Endodermal cell (in vitro differentiated cells): ENCODE measurements at places on chromosomes 5 and 9. TPM values are rescaled to one million over a fixed set of nuclear protein-coding genes. Genes with fewer than 3 reads are reported as not detected.

GRCh38 chr5:179212870-179213269, 132.4 kb downstream of the ADAMTS2 start:
- no peak for DNase-seq
- H3K36me3 ChIP-seq: no peaks in the 10 kb centered on the region
- no peak overlapping the region for H3K27ac ChIP-seq
- no peaks in the 10 kb centered on the region for H3K27me3 ChIP-seq
- no peak overlapping the region for H3K4me3 ChIP-seq
- no peaks in the 10 kb centered on the region for H3K4me1 ChIP-seq

NEUROG1 gene
- not detected in 2 replicates for total RNA-seq

- H3K27me3 ChIP-seq: no peaks in the 10 kb centered on the region
- H3K27ac ChIP-seq: no peak overlapping the region
- no peaks in the 10 kb centered on the region for H3K36me3 ChIP-seq
- no peak overlapping the region for H3K4me3 ChIP-seq
Measured at GRCh38 chr5:65914641-65915196, 11.7 kb upstream of the ERBIN start.

PRXL2C gene
- 4.5 and 4.9 TPM in 2 replicates for total RNA-seq

DNA sequence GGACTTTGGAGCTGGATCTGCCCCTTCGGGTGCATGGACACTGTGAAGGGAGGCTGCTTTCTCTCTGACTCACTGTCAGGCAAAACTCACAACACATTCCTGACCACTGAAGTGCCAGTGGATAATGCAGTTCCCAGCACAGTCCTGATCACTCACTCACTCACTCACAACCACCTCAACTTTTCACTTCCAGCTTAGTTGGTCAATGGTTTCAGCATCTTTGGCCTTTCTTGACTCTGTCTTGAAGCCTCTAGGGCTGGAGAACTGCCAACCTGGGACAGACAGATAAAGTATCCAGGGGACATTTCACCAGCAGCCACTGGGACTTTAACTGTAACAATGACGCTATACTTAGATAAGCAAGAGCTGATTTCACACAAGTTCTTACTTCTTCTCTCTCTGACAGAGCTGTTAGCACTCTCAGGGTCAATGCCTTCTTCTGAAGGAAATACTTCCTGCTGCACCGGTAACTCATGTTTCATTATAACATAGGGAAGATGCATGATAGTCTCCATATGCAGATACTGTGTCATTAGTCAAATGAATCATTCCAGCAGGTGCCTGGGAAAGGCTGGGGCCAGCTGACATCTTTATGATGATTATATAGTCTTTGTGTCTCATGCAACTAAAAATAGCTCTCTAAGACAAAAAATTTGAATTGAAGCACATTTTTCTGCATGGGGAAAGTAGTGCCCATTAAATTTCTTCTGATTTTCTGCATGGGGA, 499.0 kb downstream of the SEMA5A start:
- no peak overlapping the region for H3K27ac ChIP-seq
- DNase-seq: no peak
- H3K27me3 ChIP-seq: no peaks in the 10 kb centered on the region
- H3K4me3 ChIP-seq: no peak overlapping the region
- peaks cover 85% of the 10 kb centered on the region for H3K36me3 ChIP-seq

DNA sequence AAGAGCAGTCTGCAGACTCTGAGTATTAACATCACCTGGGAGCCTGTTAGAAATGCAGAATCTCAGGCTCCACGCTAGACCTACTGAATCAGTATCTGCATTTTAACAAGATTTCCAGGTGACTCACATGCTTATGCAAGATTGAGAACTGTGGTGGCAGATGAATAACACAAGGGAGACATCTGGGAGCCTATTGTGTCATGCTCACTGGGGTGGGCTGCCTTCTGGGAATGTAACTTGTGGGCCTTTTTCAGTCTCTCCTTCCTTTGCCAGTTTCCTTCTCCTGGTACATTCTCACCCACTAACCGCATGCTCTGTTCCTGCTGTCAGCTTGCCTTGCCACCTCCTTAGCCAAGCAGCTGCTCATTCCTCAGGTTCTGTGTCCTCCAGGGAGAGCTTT, 176.6 kb upstream of the C9orf72 start:
- peak; percentile 86 for DNase-seq
- H3K27me3 ChIP-seq: no peaks in the 10 kb centered on the region
- no peak overlapping the region for H3K27ac ChIP-seq
- H3K4me1 ChIP-seq: no peaks in the 10 kb centered on the region

CARD9 gene
- total RNA-seq: 1.0 and 1.5 TPM in 2 replicates

DNA sequence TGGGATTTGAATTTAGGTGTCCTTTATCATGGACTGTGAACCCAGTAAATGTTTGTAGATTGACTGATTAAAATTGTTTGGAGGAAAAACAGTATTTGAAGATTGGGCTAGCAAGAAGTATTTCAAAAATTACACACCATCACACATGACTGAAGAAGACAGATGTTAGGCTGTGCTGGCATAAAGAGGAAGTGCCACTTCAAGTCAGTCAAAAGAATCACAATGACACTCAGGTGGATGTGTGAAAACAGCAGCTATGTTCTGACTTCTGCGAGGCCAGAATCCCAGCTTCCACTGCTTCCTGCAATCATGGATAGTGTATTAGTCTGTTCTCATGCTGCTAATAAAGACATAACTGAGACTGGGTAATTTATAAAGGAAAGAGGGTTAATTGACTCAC, 393.3 kb downstream of the DMRT2 start:
- H3K4me3 ChIP-seq: no peak overlapping the region
- H3K27ac ChIP-seq: no peak overlapping the region
- H3K27me3 ChIP-seq: no peaks in the 10 kb centered on the region
- no peak for DNase-seq

- no peak for DNase-seq
- no peak overlapping the region for H3K4me3 ChIP-seq
- no peaks in the 10 kb centered on the region for H3K27me3 ChIP-seq
- H3K27ac ChIP-seq: no peak overlapping the region
- H3K36me3 ChIP-seq: no peaks in the 10 kb centered on the region
- H3K4me1 ChIP-seq: no peaks in the 10 kb centered on the region
Measured at GRCh38 chr5:60960591-60960990, 15.6 kb downstream of the NDUFAF2 start.

- no peak overlapping the region for H3K4me3 ChIP-seq
- no peak overlapping the region for H3K27ac ChIP-seq
- no peaks in the 10 kb centered on the region for H3K27me3 ChIP-seq
Measured at GRCh38 chr5:645421-645820, 33.3 kb downstream of the CEP72 start.

SEMA6A gene
- total RNA-seq: 79.6 to 117 TPM (median 101 TPM) in 3 replicates

GLDC gene
- 38.8 and 41.6 TPM in 2 replicates for total RNA-seq

PDLIM4 gene
- 11.2 to 16.0 TPM (median 14.4 TPM) in 3 replicates for total RNA-seq

- DNase-seq: no peak
- H3K36me3 ChIP-seq: no peaks in the 10 kb centered on the region
- no peaks in the 10 kb centered on the region for H3K4me1 ChIP-seq
- H3K27me3 ChIP-seq: no peaks in the 10 kb centered on the region
- H3K4me3 ChIP-seq: no peak overlapping the region
Measured at GRCh38 chr5:38854907-38855306, 9.1 kb downstream of the OSMR start.

GRCh38 chr5:135058331-135058732, 24.3 kb upstream of the PITX1 start:
- H3K36me3 ChIP-seq: no peaks in the 10 kb centered on the region
- H3K27ac ChIP-seq: no peak overlapping the region
- H3K4me3 ChIP-seq: no peak overlapping the region
- H3K4me1 ChIP-seq: no peaks in the 10 kb centered on the region
- no peak for DNase-seq
- H3K27me3 ChIP-seq: peaks cover 39% of the 10 kb centered on the region

ORM2 gene
- 0.80 to 0.84 TPM in 2 of 3 replicates, not detected in the other for total RNA-seq

- H3K27me3 ChIP-seq: no peaks in the 10 kb centered on the region
- no peaks in the 10 kb centered on the region for H3K36me3 ChIP-seq
Measured at GRCh38 chr5:98031496-98031895, 742.0 kb upstream of the RGMB start.

DNA sequence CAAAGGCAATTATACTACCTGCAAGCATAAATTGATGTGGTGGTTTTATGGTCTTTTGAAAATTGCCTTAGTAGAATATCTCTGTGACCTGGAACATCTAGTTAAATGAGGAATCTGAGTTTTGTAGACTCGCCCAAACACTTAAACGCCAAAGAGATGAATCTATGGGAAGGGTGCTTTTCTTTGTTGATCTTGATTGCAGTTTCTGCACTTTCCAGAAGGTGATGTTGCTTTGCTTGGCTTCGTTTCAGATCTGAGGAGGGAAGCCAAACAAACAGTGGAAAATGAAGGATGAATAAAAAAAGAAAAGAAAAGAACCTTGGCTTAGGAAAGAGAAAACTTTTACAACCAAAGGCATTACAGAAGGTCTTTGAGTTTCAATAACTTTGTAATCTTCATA, 1021.2 kb downstream of the NR2F1-AS1 start:
- H3K27ac ChIP-seq: no peak overlapping the region
- H3K4me3 ChIP-seq: no peak overlapping the region
- no peaks in the 10 kb centered on the region for H3K4me1 ChIP-seq
- no peaks in the 10 kb centered on the region for H3K27me3 ChIP-seq

CSF2 gene
- total RNA-seq: not detected in 3 replicates

CCL27 gene
- total RNA-seq: not detected in 2 replicates

- no peaks in the 10 kb centered on the region for H3K4me1 ChIP-seq
- no peak for DNase-seq
- H3K4me3 ChIP-seq: no peak overlapping the region
- H3K36me3 ChIP-seq: no peaks in the 10 kb centered on the region
- H3K27me3 ChIP-seq: peaks cover 65% of the 10 kb centered on the region
Measured at GRCh38 chr5:113489299-113489698, 1.0 kb upstream of the MCC start.
